ENCODE measurements at places on chromosomes 1 and 21.

DNA sequence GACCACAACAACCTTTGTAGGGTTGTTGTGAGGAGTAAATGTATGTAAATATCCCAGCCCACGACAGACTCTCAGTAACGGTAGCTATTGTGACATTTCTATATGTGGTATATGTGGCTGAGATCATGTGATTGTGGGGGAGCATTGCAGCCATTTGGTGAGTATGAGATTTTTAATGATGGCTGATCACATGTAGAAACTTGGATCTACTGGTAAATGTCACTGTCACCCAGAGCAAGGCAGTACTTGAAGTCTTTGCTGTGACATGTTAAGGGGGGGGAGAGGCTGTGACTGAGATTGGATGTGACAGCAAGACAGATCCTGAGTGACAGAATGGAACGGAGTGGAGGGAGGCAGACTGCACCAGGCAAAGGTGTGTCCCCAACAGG is 23.9 kb upstream of the MEF2D start:
- no peak for DNase-seq

DNA sequence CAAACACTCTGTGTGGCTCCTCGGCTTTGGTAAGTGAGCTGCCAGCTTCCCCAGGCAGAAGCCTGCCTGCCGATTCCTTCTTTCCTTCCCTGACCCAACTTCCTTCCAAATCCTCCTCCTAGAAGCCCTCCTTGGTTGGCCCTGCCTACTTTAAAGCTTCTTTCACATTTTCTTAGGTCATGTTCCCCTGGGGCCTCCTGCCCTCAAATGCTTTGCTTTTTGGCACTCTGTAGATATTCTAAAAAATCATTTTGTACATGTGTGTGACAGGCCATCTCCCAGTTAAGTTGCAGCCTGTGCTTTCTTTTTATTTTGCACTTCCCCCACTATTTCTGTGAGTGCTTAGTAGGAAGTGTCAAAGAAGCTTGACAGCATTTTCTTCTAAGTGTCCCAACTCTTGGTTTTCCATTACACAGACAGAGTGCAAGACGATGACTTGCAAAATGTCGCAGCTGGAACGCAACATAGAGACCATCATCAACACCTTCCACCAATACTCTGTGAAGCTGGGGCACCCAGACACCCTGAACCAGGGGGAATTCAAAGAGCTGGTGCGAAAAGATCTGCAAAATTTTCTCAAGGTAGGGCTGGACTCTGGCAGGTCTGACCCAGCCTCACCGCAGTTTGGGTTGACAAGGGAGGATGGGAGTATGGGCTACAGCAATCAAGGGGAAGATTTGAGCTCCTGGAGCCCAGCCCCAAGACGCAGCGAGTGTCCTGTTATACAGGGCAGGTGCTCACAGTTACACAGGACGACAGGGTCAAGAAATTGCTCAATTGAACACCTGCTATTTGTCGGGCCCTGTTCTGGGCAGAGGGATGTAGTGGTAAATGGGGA is at the start of gene S100A9:
Gene S100A9, plus strand, starts transcription at position 2 of the 838 bp plus-strand sequence. Its CDS starts 430 bp downstream, at position 432.
- no peak for DNase-seq

- DNase-seq: no peak
Measured at GRCh38 chr1:80918380-80918779, 882.4 kb upstream of the ADGRL2 start.

GRCh38 chr1:19128968-19129514 is 81.0 kb downstream of the UBR4 start:
- no peak for DNase-seq

DNA sequence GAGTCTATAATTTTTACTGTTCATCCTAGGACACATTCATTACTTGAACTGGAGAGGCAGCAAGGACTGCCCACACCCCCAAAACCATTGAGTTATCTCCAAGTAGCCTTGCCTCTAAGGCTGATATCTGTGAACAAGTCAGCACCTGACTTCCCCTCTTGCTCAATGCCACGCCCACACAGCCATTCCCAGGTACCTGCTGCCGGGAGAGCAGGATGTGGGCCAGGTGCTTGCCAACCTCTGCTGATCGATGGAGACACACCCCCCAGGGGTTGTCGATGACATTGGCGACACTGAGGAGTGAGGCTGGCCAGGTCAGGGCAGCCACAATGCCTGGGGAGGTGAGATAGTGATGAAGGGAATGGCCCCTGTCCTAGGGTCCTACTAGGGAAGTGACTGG is 60.1 kb downstream of the TMCO4 start:
- no peak for DNase-seq

- DNase-seq: no peak
Measured at GRCh38 chr21:40385883-40386282, 461.1 kb downstream of the DSCAM start.
